ENCODE measurements at places on chromosomes 4 and X. TPM values are rescaled to one million over a fixed set of nuclear protein-coding genes. Genes with fewer than 3 reads are reported as not detected.

GRCh38 chr4:22678940-22679854 lies 13.5 kb upstream of the GBA3 start:
- no peak for DNase-seq

GRCh38 chr4:66736606-66737005 lies 808.7 kb downstream of the CENPC start:
- DNase-seq = no peak

GRCh38 chrX:154317391-154317995 lies 21.9 kb downstream of the TKTL1 start:
- DNase-seq = no peak

DNA sequence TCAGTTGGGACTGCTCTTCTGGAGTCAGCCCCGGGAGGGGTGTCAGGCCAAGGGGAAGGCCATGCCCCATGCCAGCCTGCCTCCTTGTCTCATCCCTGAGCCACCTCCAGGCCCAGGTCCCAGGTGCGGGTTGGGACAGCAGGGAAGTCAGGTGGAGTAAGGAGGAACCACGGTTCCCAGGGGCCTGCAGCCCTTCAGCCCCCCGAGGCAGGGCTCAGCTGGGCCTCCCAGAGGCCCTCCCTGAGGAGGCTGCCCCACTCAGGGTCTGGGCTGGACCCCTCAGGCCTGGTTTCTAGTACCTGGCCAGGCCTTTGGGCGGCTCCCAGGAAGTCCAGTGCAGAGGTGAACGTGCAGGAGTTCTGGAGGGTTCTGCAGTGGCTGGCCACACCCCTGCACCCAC lies 23.4 kb upstream of the FGFR3 start:
- DNase-seq = no peak

GRCh38 chrX:13898603-13899002 lies 81.7 kb upstream of the GPM6B start:
- no peak for DNase-seq

GRCh38 chr4:133624744-133625143 lies 475.6 kb downstream of the PCDH10 start:
- peak; percentile 3 for DNase-seq

The HCFC1 gene
- polyA plus RNA-seq = 58.4 TPM

The CXorf65 gene
- polyA plus RNA-seq = not detected

The SPIN2A gene
- 3.3 TPM for polyA plus RNA-seq

All from renal pelvis (tissue), 12 donors.